ENCODE measurements at places on chromosomes 2 and 18.

DNA sequence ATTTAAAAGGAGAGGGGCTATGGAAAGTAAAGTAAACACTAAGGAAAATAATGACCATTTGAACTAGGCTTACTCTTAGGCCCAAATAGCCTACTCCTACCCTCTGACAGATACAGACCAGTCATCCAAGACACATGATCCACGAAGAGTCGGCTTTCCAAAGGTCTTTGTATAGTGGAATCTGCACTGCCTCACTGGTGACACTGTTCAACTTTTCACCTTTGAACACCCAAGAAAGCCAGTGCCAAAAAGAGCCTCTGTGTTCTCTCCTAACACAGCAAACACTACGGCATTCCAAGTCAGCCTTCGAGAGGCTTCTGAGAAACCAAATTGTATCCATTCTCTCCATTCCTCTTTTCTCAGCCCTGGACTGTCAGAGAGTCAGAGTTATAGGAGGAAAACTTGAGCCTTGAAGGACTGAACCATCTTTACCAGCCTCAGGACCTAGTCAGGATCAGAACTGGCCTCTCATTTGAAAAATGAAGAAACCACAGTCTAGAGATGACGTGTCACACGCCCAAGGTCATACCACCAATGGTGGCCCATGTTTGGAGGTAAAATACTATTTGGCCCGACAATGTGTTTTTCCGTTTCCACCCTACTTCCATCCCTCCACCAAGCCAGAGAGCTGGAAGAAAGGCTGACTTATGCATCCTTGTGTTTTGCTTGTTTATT lies 267.4 kb upstream of the ACVR2A start:
- DNase-seq: no peak

DNA sequence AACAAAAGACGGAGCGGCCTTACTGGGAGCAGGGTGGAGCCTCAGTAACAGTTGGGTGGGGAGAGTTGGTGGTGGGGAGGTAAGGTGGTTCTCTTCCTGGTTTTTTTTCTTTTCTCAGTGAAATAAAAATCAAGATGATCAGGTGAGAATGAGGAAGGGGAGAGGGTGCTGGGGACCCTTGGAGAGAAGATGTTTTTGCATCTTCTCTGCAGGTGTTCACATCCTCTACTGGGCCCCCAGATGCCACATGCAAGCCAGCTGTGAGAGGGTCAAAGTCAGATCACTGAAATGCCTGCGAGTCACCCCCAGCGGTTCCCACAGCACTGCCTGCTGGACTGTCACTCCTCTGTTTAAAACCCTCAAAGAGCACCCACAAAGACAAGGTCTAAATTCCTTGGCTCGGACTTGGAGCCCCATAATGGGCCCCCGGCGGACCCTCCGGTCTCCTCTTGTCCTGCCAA lies 69.8 kb upstream of the FHL2 start:
- no peak for DNase-seq

GRCh38 chr2:195320413-195320973 lies 336.5 kb upstream of the SLC39A10 start:
- no peak for DNase-seq

GRCh38 chr18:56115071-56116015 lies 523.0 kb downstream of the TXNL1 start:
- DNase-seq: no peak

- DNase-seq: no peak
Observed at GRCh38 chr18:58861353-58861752, 3.3 kb upstream of the ZNF532 start.

DNA sequence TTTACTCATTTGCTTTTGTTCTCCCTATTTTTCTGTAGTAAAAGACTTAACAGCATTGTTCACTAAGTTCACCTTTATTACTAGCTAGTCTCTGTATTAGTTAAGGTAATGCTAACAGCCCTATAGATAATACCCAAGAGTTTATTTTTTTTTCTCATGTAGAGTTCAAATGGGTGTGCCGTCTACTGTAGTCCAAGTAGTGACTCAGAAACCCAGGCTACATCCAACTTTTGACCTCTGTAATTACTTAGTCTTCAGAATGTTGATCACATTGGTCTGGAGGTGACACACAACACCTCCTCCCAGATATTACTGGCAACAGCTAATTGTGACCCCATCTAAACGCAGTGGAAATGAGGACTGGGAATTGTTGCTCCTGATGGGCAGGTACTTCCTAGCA lies 7.7 kb downstream of the COQ10B start:
- no peak for DNase-seq

DNA sequence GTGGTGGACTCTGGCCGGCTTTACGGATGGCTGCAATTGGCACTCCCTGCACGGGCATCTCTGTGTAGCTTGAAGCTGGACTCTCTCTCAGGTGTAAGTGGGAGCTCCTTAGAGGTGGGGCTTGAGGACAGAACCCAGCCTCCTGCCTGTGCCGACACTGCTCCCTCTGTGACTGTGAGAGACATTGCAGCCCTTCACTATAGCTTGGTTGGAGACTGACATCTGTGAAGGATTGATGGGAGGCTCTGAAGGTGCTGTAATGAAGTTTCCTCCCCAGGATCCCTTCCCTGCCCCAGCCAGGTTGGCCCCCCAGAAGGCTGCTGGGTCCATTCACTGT lies 166.7 kb downstream of the SH3RF3 start:
- DNase-seq: no peak
